GOT3 (cell line): ENCODE measurements at places on chromosomes 3 and 15.

- no peak for DNase-seq
These were observed 497.8 kb upstream of the NR2F2 start for GRCh38 chr15:95832668-95833067.

GRCh38 chr3:9404680-9405079 lies 7.3 kb downstream of the SETD5 start:
- no peak for DNase-seq

DNA sequence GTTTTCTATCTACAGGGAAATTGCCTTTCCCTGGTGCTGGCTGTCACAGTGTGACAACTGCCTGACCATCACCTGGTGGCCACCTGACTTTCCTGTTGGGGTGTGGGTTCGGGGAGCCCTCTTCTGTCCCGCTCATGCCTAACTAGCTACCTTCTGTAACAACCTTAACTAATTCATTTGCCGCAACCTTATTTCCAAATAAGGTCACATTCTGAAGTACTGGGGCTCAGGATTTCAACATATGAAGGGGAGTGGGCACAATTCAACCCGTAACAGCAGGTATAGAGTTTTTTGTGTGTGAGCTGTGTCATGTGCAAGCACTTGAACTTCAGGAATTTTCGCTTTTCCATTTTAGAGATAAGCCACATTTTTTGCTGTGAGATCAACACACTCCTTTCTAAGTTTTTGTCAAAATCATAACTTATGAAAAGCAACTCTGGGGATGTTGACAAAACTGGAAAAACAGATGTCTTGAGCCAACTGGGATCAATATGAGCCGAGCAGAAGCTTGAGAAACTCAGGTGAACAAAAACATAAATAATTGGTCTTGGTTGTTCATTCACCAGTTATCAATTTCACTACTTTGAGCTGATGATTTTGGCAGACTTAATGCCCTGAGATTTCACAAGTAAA lies 242.0 kb upstream of the RGMA start:
- DNase-seq: no peak

DNA sequence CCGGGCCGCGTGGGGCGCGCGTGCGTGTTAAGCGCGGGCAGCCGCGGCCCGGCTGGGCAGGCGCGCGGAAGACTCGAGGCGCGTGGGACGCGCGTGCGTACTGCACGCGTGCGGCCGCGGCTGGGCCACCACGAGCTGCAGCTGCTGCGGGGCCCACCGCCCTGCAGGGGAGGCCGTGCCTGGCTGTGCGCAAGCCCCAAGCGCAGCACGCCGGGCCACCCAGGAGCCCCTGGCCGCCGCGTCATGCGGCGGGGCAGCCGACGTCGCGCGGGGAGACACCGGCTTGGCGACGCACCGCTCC lies 590 bp upstream of the TRIM71 start:
- DNase-seq: no peak

- DNase-seq: no peak
These were observed 352 bp upstream of the TMF1 start for GRCh38 chr3:69052472-69052898.

DNA sequence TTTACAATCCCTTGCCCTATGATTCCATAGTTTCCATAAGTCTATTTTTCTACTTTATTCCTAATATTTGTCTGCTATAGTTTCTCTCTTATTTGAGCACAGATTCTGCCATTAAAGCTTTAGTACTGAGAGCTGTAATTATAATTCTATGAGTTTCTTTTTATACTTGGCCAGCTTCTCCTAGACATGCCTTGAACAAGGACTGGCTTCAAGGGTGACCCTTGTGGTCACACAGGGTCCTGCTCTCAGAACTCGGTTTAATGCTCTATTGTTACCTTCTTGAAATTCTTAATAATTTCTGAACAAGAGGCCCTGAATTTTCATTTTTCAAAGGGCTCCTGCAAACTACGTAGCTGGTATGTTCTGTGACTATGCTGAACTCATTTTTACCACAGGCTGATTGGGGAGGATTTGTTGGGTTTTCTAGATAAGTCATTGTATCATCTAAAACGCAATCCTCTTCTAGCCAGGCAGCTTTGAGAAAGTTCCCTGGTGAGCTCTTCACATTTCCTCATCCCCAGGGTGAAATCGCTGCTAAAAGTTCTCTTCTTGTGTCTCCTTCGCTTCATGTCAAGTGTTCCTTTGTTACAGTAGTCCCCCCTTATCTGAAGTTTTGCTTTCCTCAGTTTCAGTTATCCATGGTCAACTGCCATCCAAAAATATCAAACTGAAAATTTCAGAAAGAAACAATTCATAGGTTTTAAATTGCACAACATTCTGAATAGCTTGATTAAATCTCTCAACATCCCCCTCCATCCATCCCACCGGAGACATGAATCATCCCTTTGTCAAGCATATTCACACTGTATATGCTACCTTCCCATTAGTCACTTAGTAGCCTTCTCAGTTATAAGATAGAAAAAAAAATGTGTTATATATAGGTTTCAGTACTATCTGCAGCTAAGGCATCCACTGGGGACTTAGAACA lies 12.6 kb upstream of the PLCL2 start:
- no peak for DNase-seq

DNA sequence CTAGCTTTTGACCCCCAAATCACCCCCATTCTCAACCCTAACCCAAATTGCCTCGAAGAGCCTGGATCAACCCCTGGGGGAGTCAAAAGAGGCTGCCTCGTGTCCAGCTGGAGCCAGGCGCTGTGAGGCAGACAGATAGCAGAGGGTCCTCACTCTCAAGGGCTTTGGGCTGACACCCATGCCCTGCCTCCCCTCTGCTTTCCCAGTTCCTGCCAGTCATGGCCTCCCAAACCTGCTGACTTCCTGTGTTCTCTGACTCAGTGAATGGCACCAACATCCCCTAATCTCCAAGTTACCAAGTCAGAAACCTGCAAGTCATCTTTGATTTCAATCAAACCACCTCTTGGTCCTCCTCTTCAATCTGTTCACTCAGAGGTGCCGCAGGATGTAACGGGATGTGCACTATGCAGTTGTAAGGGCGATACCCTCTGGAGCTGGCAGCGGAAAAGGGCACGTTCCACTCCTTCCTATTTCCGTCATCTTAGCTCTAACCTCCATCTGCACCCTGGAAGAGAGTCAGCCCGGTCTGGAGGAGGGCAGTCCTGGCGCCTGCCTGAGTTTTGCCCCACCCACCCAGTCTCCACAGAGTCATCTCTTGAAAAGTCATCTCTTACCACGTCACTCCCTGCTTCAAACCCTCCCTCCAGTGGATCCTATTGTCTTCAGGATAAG lies 52.4 kb upstream of the FAM174B start:
- no peak for DNase-seq

GRCh38 chr15:96331144-96331944 lies 844 bp downstream of the NR2F2 start:
- DNase-seq: no peak

DNA sequence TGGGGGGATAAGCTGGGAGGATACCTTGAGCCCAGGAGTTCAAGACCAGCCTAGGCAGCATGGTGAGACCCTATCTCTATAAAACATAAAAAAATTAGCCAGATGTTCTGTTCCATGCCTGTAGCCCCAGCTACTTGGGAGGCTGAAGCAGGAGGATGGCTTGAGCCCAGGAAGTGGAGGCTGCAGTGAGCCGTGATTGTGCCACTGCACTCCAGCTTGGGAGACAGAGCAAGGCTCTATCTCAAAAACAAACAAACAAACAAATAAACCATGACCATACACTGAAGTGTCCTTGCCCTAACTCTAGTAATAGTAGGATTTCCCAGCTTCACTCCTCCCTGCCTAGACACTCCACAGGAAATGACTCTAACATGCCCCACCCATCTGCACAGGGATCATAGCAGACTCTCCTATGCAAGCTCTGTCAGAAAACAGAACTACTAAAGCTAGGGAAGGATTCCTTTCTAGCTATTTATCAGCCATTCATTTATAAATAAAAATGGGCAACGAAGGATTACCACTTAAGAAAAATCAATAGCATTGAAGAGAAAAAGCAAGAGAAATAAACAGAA lies 4.6 kb downstream of the ERICH6 start:
- DNase-seq: no peak

GRCh38 chr15:76057332-76058000 lies 2.3 kb upstream of the TMEM266 start:
- DNase-seq: no peak

GRCh38 chr15:67212684-67213367 lies 41.6 kb downstream of the AAGAB start:
- DNase-seq: no peak
